ENCODE measurements at places on chromosomes 6 and 20.

- no peak for DNase-seq
Measured at GRCh38 chr6:62265906-62266525, 20.0 kb downstream of the KHDRBS2 start.

GRCh38 chr6:28648878-28649375 lies 123.2 kb downstream of the GPX5 start:
- no peak for DNase-seq

GRCh38 chr6:158168040-158168289 lies at the start of gene SERAC1:
Gene SERAC1, minus strand, starts transcription at chr6:158168262. Its CDS starts 9,899 bp downstream, at chr6:158158363.
- DNase-seq, result no peak

DNA sequence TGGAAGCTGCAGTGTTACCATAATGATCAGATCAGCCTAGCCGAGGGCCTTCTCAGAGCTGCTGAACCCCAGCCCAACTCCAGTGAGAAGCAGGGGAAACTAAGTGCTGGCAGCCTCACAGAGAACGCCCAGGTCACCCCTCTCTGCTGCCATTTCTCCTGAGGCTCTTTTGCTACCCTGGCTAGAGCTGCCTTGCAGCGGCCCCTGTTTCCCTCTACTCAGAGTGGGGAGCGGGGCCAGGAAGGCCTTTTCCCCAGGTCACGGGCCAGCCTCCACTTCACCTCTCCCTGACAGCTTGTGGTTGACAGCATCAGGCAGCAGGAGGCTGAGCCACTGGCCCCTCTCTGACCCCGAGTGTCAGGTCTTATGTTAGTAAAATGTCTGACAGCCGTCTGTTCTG lies 22.7 kb downstream of the ACTR5 start:
- no peak for DNase-seq

DNA sequence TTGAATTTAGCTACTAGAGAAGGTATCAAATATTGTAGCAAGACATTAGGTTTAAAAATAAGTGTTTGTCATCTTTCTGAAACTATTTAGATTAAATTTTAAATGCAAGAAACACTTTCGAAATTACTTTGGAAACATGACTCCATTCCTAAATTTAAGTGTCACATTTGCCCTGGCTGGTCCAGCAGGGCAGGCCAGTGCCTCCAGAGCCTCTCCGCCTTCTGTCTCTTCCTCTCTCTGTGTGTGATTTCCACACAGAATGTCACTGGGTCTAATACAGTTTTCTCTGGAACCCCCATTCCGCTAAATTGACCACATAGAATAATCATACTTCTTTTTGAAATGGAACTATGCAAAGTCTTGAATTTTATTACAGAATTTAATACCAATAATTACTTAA lies 111.5 kb downstream of the SOBP start:
- no peak for DNase-seq

DNA sequence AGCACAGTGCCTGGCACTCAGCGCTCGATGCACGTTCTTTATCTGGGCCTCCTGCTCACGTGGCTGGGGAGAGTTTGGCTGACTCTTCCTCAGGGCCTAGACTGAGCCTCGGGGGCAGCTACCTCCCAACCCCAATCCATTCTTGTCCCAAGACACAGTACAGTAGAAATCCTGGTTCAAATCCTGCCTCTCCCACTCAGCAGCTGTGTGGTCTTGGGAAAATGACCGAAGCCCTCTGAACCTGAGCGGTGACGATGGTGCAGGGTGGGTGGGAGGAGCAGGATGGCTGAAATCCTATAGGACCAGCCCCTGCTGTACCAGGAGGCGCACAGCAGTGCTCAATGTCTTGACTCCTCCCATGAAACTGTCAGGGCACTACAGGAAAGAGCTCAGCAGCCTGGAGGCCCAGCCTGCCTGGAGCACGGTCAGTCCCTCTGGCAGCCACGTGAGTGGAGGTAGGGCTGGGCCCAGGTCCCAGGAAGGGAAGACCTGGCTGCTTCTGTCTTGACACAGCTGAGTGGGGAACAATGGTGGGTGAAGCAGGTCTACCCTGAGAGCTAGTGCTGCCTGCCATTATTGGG lies 31.5 kb downstream of the PDRG1 start:
- DNase-seq, result no peak

GRCh38 chr20:31835977-31836852 lies 9.2 kb downstream of the FOXS1 start:
- DNase-seq, result peak; percentile 24

GRCh38 chr6:2524090-2524489 lies 226.6 kb downstream of the MYLK4 start:
- DNase-seq, result peak; percentile 6

DNA sequence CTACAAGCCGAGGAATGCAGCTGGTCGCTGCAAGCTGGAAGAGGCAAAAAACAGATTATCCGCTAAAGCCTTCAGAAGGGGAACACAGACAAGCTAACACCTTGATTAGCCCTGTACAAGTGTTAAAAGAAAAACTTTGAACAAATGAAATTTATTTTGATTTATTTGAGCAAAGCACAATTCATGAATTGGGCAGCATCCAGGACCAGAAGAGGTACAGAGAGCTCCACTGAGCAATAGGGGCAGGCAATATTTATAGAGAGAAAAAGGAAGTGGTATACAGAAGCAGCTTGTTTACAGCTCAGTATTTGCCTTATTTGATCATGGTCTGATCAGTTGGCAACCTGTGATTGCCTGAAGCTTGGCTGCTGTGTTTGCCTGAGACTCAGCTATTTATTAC lies 17.6 kb downstream of the HLA-DOB start:
- no peak for DNase-seq

- DNase-seq, result no peak
Measured at GRCh38 chr6:128569732-128570679, 49.6 kb upstream of the PTPRK start.

- DNase-seq, result no peak
Measured at GRCh38 chr20:54450207-54450606, 25.2 kb upstream of the DOK5 start.

DNA sequence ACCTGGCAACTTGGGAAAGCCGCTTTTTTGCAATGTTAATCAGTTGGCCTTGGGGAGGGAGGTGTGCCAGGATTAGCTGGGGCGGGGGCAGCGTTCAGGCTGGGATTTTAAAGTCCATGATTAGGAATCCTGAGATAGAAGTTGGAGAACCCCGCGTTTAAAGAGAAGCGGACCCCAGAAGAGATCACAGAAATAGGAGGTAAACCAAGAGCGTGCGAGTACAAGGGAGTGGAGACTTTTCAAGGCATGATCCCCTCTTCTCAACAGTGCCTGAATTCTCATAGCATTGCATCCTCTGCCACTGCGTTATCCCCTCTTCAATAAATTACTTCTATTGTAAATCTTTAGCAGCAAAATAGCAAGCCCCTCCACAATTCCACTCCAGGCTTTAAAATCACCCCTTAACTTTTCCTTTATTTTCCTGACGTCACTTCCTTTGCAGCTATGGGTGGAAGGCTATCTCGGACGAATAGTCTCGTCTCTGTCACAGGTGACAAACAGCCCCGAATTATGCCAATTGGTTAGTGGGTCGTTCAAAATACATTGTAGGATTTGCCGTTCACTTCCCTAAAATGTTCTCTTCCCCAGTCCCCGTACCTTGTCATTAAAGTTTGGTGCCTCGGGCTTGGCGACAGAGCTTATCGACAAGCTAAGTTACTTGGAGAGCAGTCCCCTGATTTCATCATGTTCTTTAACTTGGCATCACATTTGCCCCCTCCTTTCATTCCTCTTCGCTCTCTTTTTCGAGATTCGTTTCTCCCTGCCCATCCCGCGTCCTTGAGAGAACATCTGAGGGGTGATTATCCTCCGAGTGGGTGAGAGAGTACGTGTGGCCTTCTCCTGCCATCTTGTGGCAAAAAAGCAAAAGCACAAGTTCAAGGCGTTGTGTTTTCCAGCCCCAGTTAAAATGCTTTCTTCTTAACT lies 17.1 kb downstream of the OR2B2 start:
- DNase-seq, result peak; percentile 45

- no peak for DNase-seq
Measured at GRCh38 chr6:168678077-168678476, 237.1 kb downstream of the SMOC2 start.

- no peak for DNase-seq
Measured at GRCh38 chr6:4849226-4850022, 73.2 kb downstream of the CDYL start.

DNA sequence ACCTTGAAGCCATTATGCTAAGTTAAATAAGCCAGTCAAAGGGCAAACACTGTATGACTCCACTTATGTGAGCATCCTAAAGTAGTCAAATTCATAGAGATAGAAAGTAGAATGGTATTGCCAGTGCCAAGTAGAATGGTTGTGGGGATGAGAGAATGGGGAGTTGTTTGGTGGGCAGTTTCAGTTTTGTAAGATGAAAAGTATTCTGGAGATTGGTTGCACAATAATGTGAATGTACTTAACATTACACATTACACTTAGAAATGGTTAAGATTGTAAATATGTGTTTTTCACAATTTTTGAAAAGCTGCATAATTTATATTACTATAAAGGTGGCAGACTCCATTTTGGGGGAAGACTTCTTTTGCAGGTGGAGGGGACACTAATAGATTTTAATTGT lies 51.3 kb upstream of the CARMIL1 start:
- no peak for DNase-seq

- DNase-seq, result no peak
Measured at GRCh38 chr20:53875452-53875851, 194.9 kb downstream of the BCAS1 start.

All from activated naive CD8-positive, alpha-beta T cell treated with anti-CD3 and anti-CD28 coated beads for 36 hours (primary cell).